Activated T-cell treated with anti-CD3 and anti-CD28 coated beads, Interleukin-2, amount 50 U/mL, for 4 hours (primary cell): ENCODE measurements at places on chromosomes 11 and 22.

GRCh38 chr11:74138021-74138420 lies 32.8 kb downstream of the C2CD3 start:
- DNase-seq: no peak

GRCh38 chr11:124872280-124872679 lies 7.0 kb downstream of the ROBO3 start:
- no peak for DNase-seq

DNA sequence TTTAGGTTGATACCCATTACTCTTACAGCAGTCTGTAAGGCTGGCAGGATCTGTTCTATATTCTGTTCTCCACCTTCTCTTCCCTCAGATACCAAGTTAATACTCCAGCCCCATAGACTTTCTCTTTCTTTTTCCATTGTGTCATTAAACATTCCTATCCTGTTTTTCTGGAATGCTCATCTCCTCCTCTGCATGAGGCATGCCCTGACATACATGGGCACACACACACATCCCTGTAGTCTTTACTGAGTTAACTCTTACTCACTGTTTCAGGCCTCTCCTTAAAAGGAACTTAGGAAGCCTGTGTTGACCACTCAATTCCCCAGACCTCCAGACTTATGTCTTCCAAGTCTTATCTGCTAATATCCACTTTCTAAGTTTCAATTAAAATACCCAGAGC lies 476.8 kb downstream of the METTL15 start:
- DNase-seq: no peak

DNA sequence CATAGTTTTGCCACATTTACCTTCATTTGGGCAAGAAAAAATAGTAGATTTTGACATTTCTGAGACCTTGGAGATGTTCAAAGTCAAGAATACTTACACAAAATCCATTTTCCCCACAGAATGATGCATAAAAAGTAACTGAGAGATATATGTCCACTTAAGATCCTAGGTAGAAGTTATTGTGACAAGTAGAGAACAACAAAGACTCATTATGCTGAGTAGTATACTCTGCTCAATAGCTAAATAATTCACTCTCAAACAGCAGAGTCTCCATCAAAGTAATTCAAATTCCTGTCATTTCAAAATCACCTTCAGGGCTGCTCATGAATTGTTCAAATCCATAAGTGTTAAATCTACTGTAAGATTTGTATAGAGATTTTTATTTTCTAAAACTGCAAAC lies 35.3 kb downstream of the IMMP1L start:
- no peak for DNase-seq

GRCh38 chr11:83523676-83524075 lies 237.5 kb upstream of the CCDC90B start:
- no peak for DNase-seq
